ENCODE measurements at places on chromosomes 13 and 19. TPM values are rescaled to one million over a fixed set of nuclear protein-coding genes. Genes with fewer than 3 reads are reported as not detected.
A peak's percentile ranks its signal among the peaks of the same experiment; 100 is the strongest.

GRCh38 chr13:33793726-33794125 is 24.2 kb upstream of the RFC3 start:
- no peak for DNase-seq

DNA sequence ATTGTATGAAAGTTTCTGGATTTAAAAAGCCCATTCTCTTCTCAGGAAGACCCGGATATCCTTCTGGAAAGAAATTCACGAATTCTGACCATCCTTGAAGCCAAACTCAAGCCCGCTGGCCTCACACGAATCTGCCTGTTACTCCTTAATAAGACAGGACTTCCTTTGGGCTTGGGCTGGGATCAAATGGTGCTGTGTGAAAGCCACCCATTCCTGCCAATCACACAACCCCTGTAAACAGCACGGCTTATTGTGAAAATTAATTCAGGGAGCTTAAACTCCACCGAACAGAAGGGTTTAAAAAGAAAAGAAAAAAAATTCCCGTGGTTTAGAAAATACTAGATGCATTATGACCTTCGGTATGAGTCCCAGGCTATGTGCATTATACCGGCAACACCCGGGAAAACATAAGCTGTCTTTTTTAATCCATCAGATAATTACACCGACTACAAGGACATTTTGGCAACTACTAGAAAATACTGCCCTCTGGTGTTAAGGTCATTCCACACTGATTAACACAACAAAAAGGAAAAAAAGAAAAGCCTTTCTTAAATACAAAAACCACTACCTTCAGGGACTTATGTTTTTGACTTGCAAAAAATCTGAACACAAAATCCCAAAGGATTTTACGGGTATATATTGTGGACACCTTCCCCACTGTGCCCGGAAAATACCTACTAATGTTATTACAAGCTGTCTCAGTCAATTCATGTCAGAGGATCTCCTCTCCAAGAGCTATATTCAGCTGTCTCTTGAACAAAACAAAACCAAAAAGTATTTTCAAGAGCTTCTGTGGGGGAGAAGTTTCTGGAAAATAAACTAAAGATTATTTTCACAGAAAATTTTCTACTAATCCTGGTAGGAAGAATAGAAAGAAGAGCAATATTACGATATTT is 76.0 kb upstream of the LSM14A start:
- peak; percentile 69 for DNase-seq

- peak; percentile 92 for DNase-seq
These were observed at the start of gene ZNF562 for GRCh38 chr19:9674663-9675357. TSS of gene ZNF562 (minus strand) at chr19:9675100. CDS start at chr19:9660744, 14,356 bp downstream.

DNA sequence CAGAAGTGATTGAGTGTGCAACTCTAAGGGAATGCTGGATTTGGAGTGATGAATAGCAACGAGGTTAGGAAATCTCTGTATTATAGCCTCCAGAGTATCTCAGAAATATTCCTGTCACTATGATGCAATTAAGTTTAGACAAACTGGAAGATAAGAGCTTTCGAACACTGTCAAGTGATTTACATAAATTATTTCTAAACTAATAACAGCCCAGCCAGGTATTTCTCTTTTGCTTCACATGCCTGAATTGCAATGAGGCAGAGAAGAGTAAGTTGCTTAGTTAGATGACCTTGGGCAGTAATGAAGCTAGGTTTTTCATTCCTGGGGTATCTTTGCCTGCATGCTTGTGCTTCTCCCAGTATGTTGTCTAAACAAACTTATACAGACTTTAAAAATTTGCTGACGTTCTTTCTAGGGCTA is 134.5 kb downstream of the LMO7 start:
- no peak for DNase-seq

DNA sequence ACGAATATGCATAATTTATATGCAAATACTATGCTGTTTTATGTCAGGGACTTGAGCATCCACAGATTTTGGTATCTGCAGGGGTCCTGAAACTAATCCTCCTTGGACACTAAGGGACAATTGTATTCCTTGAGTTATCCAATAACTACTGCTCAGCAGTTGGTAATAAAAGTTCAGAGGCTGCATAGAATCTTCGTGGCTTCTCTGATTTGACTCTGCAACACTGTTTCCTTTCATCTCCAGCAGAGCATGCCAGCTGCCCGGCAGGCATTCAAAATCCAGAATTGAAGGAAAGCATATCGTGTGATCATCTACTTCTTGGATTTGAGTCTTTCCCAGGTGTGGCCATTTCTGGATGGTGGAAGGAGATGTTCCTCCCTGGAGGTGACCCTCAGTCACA is 64.5 kb upstream of the MRI1 start:
- no peak for DNase-seq

- DNase-seq, result no peak
These were observed 1.4 kb downstream of the PSMD8 start for GRCh38 chr19:38375748-38376147.

DNA sequence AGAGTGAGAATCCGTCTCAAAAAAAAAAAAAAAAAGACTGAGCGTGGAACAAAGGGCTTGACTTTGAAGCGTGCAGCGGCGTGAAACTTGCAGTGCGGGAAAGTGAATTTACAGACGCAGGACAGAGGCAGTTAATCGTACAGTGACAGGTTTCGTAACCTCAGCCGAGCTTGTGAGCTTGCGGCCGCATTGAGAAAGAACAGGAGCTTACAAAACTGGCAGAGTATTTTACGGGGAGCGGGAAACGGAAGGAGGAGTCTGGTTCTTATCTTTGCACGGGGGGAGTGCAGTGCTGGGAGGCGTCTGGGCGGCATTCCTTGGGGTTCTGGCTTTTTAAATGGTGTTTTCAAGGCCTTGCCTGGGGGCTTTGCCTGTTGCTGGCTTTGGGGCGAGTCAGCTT is 6.0 kb upstream of the BSG start:
- DNase-seq, result peak; percentile 64

DNA sequence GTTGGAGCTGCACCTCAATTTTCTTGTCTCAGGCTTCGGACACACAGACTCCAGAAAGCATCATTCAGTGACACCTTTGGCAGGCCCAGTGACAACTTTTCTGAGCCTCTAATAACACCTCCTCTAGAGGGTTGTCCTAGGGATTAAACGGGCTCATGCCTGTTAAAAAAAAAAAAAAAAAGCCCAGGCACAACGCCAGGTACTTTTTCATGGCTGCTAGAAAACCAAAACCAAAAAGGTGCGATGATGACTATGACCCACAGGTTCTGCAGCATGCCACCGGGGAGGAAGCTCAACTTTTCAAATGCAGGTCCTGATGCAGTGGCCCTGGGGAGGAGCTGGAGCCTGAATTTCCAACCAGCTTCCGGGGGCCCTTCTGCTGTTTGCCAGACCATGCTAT is 184.2 kb downstream of the ABCC4 start:
- no peak for DNase-seq

DNA sequence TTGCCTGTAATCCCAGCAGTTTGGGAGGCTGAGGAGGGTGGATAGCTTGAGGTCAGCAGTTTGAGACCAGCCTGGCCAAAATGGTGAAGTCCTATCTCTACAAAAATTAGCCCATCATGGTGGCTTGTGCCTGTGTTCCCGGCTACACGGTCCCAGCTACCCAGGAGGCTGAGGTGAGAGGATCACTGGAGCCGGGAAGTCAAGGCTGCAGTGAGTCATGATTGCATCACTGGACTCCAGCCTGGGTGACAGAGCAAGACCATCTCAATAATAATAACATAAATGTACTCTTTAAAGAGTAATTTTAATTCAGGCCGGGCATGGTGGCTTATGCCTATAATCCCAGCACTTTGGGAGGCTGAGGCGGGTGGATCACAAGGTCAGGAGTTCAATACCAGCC is 38.7 kb downstream of the SKA3 start:
- no peak for DNase-seq

DNA sequence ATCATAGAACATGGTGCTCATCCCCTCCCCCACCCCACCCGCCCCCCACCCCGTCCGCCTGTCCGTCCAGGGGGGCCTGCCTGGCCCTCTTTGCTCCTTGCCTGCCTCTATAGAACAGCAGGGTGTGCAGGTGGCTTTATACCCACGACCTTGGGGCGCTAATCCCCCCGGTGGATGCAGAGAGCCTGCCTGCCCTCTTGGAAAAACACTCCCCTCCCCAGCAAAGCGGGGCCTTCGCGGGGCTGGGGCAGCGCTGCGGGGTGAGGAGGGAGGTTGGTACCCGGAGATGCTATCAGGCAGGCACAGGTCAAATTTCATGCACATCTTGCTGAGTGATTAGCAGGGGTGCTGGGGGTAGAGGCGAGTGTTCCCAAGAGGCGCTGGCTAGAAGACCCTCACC is 21.9 kb downstream of the RFX1 start:
- no peak for DNase-seq

DNA sequence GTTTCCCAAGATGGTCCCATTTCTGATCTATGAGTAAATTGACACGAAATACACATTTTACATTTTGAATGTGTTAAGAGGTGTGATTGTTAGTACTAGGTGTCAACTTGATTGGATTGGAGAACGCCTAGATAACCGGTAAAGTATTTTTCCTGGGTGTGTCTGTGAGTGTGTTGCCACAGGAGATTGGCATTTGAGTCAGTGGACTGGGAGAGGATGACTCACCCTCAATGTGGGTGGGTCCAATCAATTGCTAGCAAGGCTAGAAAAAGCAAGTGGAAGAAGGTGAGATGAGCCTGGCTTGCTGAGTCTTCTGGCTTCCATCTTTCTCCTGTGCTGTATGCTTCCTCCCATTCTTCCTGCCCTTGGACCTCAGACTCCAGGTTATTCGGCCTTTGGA is 960.7 kb upstream of the PCDH9 start:
- DNase-seq, result no peak

DNA sequence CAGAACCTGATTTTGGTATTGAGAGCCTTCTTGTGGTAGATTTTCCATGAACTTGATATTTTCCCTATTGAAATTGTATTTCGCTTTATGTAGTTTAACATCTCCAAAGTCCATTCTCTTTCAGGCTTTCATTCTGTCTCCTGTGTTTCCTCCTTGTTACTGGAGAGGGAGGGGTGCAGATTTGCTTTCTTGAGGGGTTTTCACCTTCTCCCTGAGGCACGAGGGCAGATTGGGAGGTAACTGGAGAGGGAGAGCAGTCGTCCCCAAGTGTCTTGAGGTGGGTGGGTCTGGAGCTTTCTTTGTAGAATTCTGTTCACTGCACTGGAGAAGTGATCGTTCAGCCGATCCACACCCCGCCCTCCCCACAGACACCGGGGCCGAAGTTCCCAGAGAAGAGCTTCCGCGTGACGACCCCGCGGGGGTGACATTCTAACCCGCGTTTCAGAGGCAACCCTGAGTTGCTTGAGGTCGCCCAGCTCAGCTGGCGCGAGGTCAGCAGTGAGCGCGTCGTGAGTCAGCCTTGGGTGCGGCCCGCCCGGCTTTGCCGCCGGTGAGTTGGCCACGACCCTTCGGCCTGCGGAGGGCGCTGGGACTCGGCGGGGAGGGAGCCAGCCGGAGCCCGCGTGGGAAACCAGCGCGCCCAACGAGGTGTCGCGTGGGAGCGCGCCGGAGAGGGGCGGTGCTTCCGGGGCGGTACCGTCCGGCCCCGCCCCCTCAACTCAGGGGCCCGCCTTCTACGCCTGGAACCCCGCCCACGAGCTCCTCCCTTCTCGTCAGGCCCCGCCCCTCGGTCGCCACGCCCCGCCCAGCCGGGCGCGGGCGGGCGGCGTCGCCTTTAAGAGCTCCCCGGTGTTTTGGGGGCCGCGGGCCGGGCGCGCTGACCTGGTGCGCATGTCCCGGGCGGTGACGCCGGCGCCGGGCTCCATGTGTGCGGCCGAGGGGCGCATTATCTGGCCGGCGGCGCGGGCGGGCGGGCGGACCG is at the start of gene GATAD2A:
Gene GATAD2A (plus strand): TSS at position 797 of the 982 bp plus-strand sequence. CDS start 59,671 bp downstream, outside the sequence.
- DNase-seq, result peak; percentile 96

- DNase-seq, result no peak
These were observed 178.3 kb upstream of the RFC3 start for GRCh38 chr13:33639626-33640080.

GRCh38 chr19:45355910-45356309 is 14.5 kb downstream of the ERCC2 start:
- DNase-seq, result no peak

GRCh38 chr13:43054803-43055802 is 31.7 kb downstream of the DNAJC15 start:
- peak; percentile 70 for DNase-seq

- DNase-seq, result no peak
These were observed 29.7 kb upstream of the SOHLH2 start for GRCh38 chr13:36244073-36244472.

DNA sequence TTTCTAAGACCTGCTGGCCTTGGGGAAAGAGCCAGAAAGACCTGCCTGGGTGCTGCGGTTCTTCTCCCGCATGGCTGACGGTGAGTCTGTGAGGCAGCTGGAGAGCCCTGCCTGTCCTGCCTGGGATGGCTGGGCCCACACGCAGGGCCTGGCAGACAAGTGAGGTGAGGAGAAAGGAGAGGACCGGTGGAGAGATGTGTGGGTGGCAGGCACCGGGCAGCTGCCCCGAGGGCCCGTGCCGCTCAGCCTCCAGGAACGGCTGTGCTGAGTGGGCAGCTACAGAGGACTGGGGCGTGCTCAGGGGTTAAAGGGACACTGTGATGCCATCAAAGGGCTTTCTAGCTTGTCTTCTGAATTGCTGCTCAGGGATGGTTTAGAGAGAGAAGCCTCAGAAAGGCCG is 53.8 kb downstream of the MLLT1 start:
- DNase-seq, result no peak

GRCh38 chr13:50162001-50162400 is 146.8 kb downstream of the KCNRG start:
- no peak for DNase-seq

The C19orf38 gene
- total RNA-seq, result 0.33 TPM

The EDNRB gene
- 8.4 TPM for total RNA-seq

The CD37 gene
- total RNA-seq, result not detected

The VSIG10L gene
- 6.5 TPM for total RNA-seq

The LILRA1 gene
- not detected for total RNA-seq

The RGL3 gene
- 29.2 TPM for total RNA-seq

The FARSA gene
- total RNA-seq, result 87.9 TPM

The ATCAY gene
- total RNA-seq, result 0.25 TPM

The LINGO3 gene
- 3.1 TPM for total RNA-seq

The KLHL1 gene
- not detected for total RNA-seq

Measured in cardiac muscle cell (in vitro differentiated cells and primary cell).